ENCODE measurements at places on chromosomes 5 and 9.

GRCh38 chr5:88967633-88968585 lies 84.9 kb upstream of the MEF2C start:
- DNase-seq: no peak

- peak; percentile 26 for DNase-seq
These were observed 52.0 kb upstream of the DAPK1 start for GRCh38 chr9:87445646-87446045.

GRCh38 chr9:90890146-90890810 lies 88.7 kb downstream of the SYK start:
- DNase-seq: peak; percentile 20

- DNase-seq: no peak
These were observed 25.9 kb downstream of the FNBP1 start for GRCh38 chr9:130017076-130017475.

GRCh38 chr5:122155546-122155945 lies 26.2 kb downstream of the ZNF474 start:
- DNase-seq: no peak

DNA sequence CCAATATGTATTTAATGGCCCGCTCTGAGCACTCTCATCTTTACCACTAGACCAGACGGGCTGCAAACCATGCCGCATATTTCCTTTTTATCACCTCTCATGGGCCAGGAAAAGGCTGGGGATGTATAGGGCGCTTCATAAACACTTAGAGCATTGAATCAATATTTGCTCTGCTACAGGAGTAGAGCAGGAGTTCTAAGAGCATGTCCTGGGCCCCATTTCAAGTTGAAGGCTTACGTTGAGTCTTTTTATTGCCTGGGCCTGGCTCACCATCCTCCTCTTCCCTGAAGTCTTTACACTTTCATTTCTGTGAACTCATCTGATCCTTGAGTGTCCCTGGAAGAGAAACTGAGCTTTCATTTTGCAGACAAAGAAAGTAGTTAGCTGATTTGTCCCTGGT lies 112.4 kb downstream of the FSTL4 start:
- no peak for DNase-seq

DNA sequence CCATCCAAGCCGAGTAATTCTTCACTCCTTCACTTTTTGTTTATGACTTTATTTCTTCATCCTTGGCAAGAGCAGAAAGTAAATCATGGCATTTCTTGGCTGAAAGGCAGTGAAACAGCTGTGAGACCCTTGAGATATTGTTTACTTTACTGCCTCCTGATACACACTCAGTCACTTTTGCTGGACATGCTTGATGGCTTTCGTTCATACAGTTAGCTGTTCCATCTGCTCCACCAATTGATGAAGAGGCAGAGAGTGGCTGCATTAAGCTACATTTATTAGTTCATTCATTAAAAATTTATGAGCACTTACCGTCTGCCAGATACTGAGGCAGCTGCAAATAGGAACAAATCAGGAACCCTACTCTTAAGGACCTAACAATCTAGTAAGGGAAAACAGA lies 184.4 kb upstream of the OR13F1 start:
- no peak for DNase-seq

DNA sequence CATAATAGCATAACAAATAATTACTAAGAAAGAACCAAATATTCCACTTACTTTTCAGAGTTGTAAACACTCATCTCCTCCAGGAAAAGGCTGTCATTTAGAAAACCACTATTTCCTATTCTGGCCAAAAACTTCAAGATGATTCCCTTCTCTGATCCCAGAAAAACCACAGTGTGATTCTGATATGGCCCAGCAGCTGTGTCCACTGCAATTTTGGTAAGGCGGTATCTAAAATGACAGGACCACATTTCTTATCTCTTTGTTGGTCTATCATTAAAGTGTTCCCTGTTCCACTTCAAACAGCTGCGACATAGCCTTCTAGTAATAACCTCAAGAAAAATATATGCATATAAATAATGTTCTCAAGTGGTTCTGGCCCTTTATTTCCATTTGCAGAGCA lies 96.1 kb downstream of the SEMA6A start:
- no peak for DNase-seq

- no peak for DNase-seq
These were observed 558.9 kb upstream of the KLF4 start for GRCh38 chr9:108048406-108049025.

- DNase-seq: no peak
These were observed 8.2 kb downstream of the GALNT10 start for GRCh38 chr5:154198611-154199230.

DNA sequence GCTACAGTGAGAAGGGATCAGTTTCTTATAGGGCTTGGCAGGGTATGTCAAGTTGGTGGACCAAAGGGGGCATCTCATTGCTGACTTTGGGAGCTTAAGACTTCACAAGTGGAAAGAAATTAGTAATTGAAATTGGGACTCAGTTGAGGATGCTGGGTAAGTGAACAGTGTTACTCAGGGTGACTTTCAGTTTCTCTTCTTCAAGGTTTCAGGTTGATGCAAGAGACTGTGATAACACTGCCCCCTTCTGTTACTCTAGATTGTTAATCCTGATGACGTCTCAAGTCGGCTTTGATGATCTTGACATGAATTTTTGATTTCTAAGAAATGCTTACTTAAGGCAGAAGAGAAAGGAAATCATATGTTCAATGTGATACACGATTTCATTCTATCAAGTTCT lies 21.3 kb downstream of the KCTD16 start:
- no peak for DNase-seq

- DNase-seq: no peak
These were observed 490.8 kb upstream of the ST8SIA4 start for GRCh38 chr5:101393795-101394450.

GRCh38 chr9:124239249-124240073 lies 18.3 kb upstream of the NEK6 start:
- no peak for DNase-seq

GRCh38 chr5:28408186-28408585 lies 1369.8 kb upstream of the CDH9 start:
- no peak for DNase-seq

GRCh38 chr9:87581513-87581912 lies 83.8 kb downstream of the DAPK1 start:
- no peak for DNase-seq

DNA sequence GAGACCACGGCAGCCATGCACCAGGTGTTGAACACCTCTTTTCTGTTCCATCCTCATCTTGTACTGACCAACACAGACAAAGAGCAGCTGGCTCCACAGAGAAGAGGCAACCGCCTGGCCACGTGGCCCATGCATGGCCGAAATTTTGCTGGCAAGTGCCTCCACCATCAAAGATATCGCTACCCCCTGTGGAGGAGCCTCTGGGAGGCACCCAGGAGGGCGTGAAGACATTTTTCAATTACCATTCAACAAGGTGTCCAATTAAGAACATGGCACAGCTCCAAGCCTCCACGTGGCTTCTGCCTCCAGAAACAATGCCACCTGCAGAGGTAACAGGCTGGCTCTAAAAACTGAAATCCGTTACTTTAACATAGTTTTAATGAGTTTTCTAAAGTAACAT lies 54.4 kb upstream of the CKS2 start:
- DNase-seq: no peak

DNA sequence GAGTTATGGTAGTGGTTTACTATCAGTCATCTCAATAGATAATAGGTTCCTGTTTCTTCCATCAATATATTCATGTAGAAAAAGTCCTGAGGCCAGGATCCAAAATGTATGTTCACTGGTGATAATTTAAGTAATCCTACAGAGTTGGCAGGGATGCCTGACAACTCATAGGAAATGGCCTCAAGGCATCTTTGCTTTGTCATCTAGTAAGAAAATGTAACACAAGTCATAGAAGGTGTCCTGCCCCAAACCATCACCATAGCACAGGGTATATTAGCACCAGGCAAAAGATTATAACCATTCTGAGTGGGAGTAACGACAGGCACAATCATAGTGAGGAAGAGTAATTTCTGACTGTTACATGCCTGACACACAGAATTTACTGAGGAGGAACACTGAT lies 257.0 kb downstream of the TMEM167A start:
- no peak for DNase-seq

GRCh38 chr5:89253666-89254352 lies 370.8 kb upstream of the MEF2C start:
- DNase-seq: no peak

All from nephron progenitor cell (in vitro differentiated cells).